ENCODE measurements at places on chromosomes 3 and 15. TPM values are rescaled to one million over a fixed set of nuclear protein-coding genes. Genes with fewer than 3 reads are reported as not detected.
A peak's percentile ranks its signal among the peaks of the same experiment; 100 is the strongest.

Gene CCR8
- not detected for total RNA-seq

- H3K36me3 ChIP-seq: no peaks in the 10 kb centered on the region
- H3K4me1 ChIP-seq: no peaks in the 10 kb centered on the region
- H3K27me3 ChIP-seq: no peaks in the 10 kb centered on the region
- no peak overlapping the region for H3K27ac ChIP-seq
- no peak overlapping the region for H3K4me3 ChIP-seq
These were observed 325.3 kb downstream of the GBE1 start for GRCh38 chr3:81436182-81436581.

DNA sequence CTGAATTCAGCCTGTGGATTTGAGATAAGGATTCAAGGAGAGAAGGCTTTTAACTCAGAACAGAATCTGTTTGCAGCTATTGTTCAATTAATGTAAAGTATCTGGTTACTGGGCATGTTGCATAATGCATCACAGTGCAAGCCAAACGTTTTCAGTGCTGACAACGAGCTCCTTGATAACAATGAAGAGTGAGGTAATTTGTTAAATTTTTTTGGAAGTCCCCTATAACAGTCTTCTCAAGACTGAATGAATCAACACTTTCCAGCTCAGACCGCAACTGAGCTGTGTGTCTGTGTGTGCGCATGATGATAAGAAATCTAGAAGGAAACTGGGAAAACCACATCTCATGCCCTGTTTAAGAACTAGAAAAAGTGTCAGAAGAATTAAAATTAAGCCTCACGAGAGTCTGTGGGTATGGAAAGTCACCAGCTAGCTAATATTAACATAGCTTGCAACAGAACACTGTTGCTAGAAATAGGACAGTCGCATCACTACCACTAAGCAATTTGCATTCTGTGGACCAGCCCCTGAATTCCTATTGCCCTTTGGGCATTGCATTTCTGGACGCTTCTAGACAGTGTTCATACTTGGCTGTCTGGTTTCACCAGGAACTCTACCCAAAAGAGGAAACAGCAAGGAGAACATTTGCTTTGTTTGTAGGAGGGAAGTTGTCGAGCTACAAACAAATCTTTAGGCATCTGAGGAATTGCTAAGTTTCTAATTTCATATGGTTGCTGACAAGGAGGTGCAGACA lies 43.7 kb upstream of the ATP2C1 start:
- H3K27me3 ChIP-seq: no peaks in the 10 kb centered on the region
- peak overlapping the region; percentile 30 for H3K27ac ChIP-seq
- DNase-seq: no peak
- H3K4me1 ChIP-seq: peaks cover 14% of the 10 kb centered on the region

Gene ZNF35
- total RNA-seq: 15.3 TPM

Gene MASP1
- 115 TPM for total RNA-seq

GRCh38 chr3:158106766-158107471 lies 699 bp upstream of the SHOX2 start:
- no peak for DNase-seq
- no peak overlapping the region for H3K4me3 ChIP-seq
- no peaks in the 10 kb centered on the region for H3K36me3 ChIP-seq

- H3K36me3 ChIP-seq: no peaks in the 10 kb centered on the region
- peaks cover 100% of the 10 kb centered on the region for H3K27me3 ChIP-seq
- peaks cover 11% of the 10 kb centered on the region for H3K4me1 ChIP-seq
- H3K4me3 ChIP-seq: no peak overlapping the region
- H3K27ac ChIP-seq: no peak overlapping the region
These were observed 2.1 kb downstream of the ZIC4 start for GRCh38 chr3:147404000-147404799.

Gene SCN11A
- 1.5 TPM for total RNA-seq

Gene SPINT1
- 3.8 TPM for total RNA-seq

Data from sigmoid colon (tissue), 7 donors.